ENCODE measurements at places on chromosomes 1 and 21.

GRCh38 chr1:161506336-161507223, 1.3 kb downstream of the FCGR2A start:
- no peak for DNase-seq

DNA sequence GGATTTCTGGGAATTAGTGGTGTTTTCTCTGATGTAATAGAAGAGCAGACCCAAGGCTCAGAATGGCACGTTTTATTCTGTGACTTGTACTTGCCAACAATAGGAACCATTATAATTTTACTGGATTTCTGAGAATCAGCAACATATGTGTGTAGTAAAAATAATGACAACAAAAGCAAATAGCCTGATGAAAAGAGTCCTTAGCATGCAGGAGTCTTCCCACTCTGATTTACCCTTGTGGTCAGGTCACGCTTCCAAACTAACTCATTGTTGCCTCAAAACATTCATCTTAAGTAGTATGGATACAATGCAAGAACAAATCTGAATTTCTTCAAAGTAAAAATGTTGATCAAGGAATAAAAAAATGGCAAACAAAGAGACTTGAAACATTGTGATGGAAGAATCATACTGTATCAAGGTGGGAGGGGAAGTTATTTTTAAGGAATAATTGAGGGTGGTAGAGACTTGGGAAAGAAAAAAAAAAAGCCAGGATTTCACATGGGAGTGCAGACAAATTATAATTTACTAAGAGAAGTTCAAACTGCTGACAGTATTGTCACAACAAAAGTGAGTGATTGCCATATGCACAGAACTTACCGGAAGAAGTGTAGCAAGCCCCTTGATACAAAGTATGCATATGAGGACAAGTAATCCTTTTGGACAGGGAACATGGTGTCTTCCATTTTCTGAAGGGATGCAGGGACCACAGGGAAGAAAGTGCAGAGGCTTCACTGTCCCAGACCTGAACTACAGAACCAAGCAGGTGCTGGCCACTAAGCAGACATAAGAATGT, 31.2 kb upstream of the RGL1 start:
- DNase-seq = no peak

GRCh38 chr1:187266051-187266450, 437.3 kb downstream of the PLA2G4A start:
- no peak for DNase-seq

DNA sequence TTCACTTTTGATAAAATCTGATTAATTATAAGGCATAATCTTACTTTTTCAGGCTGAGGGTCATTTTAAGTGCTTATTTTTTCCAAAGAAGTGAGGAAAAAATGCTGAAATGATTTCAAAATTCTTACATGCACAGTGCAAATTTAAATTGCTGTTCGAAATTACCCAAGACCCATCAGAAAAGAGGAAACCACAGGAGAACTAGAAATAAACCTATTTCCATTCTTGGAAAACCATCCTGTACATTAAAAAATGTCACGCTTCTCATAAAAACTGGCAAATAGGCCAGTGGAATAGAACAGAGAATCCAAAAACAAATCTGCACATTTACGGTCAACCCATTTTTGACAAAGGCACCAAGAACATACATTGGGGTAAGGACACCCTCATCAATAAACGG, 414.9 kb downstream of the SMYD3 start:
- no peak for DNase-seq

- no peak for DNase-seq
Measured at GRCh38 chr1:36555041-36555440, 72.3 kb upstream of the CSF3R start.

- DNase-seq = no peak
Measured at GRCh38 chr21:44456915-44457736, 1.8 kb downstream of the LRRC3 start.

DNA sequence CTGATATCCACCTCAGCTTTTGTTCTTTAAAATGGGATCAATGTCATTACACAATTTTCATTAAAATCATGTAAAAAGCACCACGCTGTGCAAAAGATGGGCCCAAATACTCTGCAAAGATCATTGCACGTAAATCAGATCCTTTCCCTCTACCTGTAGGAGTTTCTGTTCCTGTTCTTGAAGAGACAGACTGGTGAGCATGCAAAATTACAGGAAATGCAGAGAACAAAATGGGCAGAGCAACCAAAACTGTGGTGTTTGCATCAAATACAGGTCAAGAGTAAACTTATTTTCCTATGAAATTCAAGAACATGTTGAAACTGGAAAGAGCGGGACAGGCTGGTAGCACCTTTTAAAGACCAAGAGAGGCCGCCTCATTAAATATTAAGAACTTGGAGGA, 294.9 kb upstream of the ADGRL2 start:
- no peak for DNase-seq

DNA sequence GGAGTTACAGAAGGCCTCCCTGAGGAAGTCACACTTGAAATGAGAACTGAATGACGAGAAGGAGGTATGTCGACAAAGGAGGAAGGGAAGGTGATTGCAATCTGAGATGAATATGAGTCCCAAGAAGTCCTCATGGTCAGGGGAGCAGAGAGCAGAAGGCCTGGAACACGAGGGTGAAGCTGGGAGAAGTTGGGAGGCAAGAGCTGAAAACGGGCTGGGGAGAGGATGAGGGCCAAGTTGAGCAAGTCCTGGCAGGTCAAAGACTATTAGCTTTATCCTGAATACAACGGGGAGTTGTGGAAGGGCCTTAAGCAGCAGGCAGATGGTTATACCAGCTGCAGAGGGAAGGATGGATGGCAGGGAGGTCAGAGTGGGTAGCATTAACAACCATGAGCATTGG, 89.5 kb downstream of the KCNJ15 start:
- no peak for DNase-seq

- no peak for DNase-seq
Measured at GRCh38 chr1:1758692-1759455, 19.4 kb downstream of the NADK start.

DNA sequence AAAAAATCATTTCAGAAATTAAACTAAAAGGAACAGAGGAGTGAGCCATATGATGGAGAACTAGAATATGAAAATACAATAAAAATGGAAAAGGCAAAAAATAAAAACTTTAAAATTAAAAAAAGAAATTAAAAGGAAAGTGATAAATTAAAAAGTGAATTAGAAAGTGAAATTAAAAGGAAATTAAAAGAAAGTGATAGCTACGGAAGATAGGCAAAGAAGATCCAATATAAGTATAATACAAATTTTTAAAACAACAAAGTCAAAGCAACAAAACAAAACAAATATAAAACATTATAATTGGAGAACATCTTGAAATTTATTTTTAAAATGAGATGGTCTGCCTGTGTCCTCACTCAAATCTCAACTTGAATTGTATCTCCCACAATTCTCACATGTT, 165.8 kb downstream of the GPATCH2 start:
- no peak for DNase-seq

- no peak for DNase-seq
Measured at GRCh38 chr1:208449951-208450350, 205.8 kb upstream of the PLXNA2 start.

- DNase-seq = no peak
Measured at GRCh38 chr1:209109001-209109785, 474.3 kb upstream of the CAMK1G start.

GRCh38 chr1:6724517-6725141, 23.0 kb upstream of the DNAJC11 start:
- no peak for DNase-seq

DNA sequence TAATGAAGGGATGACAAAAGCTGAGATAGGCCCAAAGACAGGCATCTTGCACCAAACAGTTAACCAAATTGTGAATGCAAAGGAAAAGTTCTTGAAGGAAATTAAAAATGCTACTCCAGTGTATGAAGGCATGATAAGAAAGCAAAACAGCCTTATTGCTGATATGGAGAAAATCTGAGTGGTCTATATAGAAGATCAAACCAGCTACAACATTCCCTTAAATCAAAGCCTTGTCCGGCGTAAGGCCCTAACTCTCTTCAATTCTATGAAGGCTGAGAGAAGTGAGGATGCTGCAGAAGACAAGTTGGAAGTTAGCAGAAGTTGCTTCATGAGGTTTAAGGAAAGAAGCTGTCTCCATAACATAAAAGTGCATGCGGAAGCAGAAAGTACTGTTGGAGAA, 4.3 kb upstream of the ANGEL2 start:
- DNase-seq = no peak

- no peak for DNase-seq
Measured at GRCh38 chr1:207812778-207813511, 61.1 kb downstream of the CD46 start.

DNA sequence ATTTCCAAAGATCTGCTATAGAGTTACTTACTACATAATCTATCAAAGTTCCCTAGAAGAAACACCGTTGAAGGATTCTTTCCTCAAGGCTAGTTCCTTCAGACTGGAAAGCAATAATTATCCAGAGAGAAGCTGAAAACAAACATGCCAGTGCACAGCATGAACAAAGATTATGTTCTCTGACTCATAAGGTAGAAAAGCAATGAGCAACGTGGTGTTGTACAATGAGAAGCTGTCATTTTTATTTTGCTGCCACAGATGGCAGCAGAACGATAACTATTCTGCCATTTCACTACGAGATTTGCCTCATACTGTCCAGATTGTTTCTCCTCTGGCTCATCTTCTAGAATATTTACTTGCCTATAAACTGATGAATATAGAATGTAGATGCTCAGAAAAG, 10.7 kb downstream of the EXTL2 start:
- DNase-seq = no peak

GRCh38 chr1:21175324-21175669, 1.4 kb downstream of the EIF4G3 start:
- no peak for DNase-seq

DNA sequence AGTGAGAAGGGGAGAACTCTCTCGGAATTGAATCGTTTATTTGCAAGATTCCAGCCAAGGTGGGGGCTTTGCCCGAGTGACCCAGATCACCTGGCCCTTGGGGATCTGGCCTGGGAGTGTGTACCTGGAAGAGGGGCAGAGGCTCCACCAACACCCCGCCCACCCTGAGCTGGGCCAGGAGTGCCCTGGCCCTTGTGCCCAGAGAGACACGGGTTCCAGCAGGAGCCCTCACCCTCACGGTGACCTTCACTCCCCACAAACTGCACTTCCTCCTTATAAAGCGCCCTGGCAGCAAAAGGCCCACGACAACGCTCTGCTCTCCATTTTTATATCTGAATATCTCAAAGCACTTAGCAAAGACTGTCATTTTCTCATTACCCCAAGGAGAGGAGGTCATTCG, 16.6 kb downstream of the CASZ1 start:
- DNase-seq = no peak

GRCh38 chr21:21156957-21157356, 158.7 kb downstream of the NCAM2 start:
- no peak for DNase-seq

- no peak for DNase-seq
Measured at GRCh38 chr1:67893126-67893495, 59.8 kb upstream of the GNG12 start.

DNA sequence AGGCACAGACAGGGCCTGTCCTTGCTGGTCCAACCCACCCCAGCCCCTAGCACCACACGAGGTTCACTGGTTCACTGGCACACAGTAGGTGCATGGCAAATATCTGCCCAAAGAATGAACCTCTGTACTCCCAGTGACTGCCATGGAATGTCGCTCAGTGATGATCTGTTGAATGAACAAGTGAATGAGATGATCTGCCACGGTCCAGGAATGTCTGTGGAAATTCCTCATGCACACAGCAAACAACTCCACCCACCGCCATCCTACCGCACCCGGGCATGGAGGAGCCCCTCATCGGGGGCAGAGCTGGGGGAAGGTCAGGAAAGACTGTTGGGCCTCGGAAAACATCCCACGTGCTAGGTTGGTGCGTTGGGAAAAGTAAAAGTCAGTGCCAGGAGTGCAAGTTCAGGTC, 1.7 kb downstream of the HSPG2 start:
- DNase-seq = no peak

DNA sequence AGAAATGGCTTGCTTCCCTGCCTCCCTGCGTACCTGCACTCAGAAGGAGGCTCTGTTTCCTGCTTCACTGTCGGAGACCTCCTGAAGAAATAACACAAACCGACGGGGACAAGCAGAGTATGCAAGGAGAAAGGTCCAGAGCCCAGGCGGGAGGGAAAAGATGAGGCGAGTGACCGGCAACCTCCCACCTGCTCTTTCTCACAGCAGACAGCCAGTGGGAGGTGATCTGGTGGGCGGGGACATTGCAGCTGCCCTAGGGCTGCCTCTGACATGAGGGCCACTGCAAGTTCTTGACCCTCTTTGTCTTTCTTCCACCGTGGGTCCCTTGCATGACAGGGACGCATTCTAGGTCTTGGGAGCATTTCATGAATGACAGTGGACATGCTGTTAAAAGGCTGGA, 368.2 kb downstream of the CAMTA1 start:
- DNase-seq = no peak

- no peak for DNase-seq
Measured at GRCh38 chr1:70866542-70867264, 180.9 kb downstream of the PTGER3 start.

DNA sequence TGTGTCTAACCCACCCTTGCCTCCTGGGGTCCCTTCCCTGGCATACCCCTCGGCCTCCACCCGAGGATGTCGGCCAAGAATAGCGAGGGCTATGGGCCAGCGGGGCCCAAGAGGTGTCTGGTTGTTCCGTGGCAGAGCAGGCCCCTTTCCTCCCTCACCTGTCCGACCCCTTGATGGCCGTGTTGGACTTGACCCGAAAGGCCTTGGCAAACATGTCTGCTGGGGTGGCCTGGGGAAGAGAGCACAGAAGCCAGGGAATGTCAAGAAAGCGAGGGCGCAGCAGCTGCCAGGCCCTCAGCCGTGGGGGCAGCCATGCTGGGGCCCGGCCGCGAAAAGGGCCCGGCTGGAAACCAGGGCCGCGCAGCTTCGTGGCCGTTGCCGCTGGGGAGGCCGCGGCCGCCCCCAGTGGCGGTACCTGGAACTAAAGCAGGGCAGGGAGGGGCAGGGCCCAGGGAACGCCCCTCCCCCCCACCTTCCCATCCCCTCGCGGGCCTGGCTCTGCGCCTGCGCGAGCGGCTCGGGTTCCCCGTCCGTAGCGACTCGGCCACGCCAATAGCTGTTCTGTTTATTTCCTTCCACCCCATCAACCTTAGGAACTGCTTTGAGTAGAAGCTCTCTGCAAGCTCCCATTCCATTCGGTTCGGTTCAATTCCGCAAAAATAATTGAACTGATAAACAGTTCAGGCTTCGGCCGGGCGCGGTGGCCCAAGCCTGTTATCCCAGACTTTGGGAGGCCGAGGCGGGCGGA, at the start of gene EIF2D:
EIF2D (minus strand) TSS at position 337 of the 748 bp plus-strand sequence; CDS start at position 214, 123 bp downstream.
- DNase-seq = peak; percentile 34

GRCh38 chr1:27567971-27568299, 36.0 kb downstream of the AHDC1 start:
- no peak for DNase-seq

DNA sequence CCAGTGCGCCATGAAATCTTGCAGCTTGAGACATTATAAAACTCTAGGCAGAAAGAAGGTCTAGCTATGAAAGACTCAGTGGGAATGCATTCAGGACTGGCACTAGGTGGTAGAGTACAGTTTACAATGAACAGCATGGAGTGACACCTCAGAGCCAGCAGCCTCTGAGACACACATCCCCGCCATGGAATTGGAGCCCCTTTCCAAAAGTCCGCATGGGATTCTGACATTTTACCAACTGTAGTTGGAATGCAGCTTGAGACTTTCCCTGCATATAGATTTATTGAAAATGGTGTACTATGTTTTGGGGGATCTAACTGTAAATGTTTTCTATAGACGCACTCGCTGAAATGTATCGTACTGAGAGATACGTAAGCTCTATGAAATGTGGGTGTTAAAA, 116.3 kb downstream of the ZSCAN20 start:
- DNase-seq = no peak

GRCh38 chr1:100866041-100866900, 28.4 kb downstream of the EXTL2 start:
- no peak for DNase-seq

Data from cortex of kidney (tissue), 1 donor.